ENCODE measurements at places on chromosomes 6 and 20.
A peak's percentile ranks its signal among the peaks of the same experiment; 100 is the strongest.

GRCh38 chr20:1862663-1863053 is 32.5 kb upstream of the SIRPA start:
- no peak for DNase-seq

- DNase-seq: no peak
Observed at GRCh38 chr6:118377711-118378414, 170.2 kb upstream of the PLN start.

DNA sequence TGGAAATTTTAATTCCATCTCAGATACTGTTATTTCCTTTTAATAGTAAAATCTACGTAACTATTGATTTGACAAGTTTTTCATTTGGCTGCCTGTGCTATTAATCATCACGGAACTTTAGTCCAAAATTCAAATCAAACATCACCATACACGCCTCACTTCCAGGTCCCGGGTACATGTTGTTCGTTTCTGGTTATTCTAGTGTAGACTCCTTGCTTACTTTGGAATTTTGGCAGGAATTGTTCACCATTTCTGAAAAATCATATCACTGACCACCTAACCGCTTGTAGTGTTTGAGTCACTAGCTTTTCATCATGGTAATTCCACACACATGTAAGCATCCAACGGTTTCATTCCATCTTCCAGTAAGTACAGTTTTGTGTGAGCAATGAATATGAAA is 98.0 kb upstream of the NHSL1 start:
- no peak for DNase-seq

- DNase-seq: no peak
Observed at GRCh38 chr20:53652090-53652858, 58.6 kb upstream of the ZNF217 start.

- DNase-seq: no peak
Observed at GRCh38 chr6:14066782-14067406, 50.7 kb upstream of the CD83 start.

DNA sequence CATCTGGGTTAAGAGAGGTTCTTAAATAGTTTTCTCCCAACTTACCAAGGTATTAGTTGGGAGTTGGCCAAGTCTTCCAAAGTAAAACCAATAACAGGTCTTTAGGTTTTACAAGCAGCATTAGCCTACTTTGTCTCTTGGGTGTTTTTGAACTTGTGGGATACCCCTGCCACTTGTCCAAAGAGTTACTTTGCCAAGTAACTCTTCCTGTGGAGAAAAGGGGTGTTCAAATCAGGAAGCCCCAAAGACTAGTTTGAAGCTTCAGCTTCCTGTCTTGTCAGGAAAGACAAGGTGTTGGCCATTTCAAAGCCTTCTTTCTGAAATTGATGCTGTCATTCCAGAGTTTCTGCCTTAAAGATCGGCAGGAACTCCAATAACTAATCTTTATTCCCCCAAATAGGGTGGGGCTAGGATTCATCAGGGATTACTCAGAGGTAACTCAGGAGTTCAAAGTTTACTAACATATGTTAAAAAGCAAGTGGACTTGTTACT is 822 bp downstream of the RAB22A start:
- no peak for DNase-seq

GRCh38 chr6:20327141-20327540 is 74.5 kb upstream of the E2F3 start:
- DNase-seq: no peak

DNA sequence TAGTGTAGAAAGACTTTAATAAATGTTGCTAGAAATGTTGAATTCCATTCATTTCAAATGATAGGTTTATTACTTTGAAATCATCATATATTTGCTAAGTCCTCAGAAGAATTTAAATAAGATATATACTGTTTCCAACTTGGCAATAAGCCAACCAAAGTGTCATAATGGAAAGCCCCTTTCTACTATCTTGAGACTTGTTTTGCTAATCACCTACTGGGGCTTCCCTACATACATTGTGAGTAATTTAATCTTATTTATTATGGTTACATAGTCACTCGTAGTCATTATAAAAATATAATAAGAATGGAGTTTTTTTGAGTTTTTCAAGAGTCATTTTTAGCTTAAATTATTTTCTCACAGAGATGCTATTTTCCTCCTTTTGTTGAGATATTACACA is 20.7 kb downstream of the COL19A1 start:
- DNase-seq: no peak

DNA sequence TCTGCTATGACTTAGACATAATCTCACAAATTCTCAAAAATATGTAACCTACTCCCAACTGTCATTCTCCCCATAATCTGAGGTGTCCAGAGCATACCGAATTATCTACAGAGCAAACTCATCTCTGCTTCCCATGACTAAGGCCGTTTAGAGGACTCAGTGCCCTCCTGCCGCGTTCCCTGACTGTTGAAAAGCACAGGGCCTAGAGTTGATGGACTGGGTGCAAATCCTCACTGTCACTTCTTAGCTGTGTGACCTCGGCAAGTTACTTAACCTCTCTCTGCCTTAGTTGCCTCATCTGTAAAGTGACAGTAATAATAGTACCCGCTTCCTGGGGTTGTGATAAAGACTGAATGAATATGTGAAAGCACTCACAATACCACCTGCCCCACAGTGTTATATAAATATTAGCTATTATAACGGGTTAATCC is 4.7 kb upstream of the TUBB2A start:
- DNase-seq: no peak

- DNase-seq: no peak
Observed at GRCh38 chr6:151357758-151358436, 33.5 kb downstream of the ZBTB2 start.

DNA sequence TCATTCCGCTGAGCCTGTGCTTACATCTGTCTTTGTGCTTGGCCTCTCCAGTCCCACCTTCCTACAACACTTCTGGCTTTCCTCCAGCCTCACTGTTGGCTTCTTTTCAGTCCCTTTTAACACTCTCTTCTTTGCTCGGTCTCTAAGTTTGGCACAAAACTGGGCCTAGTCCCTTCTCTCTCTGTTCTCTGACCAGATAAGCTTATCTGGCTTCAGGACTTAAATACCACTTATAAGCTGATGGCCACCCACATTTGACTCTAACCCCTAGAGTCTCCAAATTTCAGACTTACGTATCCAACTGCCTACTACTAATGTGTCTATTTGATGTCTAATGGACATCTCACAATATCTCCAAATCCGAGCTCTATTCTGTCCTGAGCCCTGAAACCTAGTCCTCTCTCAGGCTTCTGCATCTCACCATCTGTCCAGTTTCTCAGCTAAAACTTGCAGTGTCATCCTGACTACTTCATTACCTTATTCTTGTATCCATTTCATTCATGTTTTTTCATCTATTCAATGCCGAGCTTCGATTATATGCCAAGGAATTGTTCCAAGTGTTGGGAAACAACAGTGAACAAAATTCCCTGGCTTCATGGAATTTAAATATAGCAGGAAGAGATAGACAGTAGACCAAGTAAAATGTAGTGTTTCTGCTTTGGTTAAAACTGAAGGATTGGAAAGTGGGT is 40.1 kb downstream of the TBPL1 start:
- no peak for DNase-seq

DNA sequence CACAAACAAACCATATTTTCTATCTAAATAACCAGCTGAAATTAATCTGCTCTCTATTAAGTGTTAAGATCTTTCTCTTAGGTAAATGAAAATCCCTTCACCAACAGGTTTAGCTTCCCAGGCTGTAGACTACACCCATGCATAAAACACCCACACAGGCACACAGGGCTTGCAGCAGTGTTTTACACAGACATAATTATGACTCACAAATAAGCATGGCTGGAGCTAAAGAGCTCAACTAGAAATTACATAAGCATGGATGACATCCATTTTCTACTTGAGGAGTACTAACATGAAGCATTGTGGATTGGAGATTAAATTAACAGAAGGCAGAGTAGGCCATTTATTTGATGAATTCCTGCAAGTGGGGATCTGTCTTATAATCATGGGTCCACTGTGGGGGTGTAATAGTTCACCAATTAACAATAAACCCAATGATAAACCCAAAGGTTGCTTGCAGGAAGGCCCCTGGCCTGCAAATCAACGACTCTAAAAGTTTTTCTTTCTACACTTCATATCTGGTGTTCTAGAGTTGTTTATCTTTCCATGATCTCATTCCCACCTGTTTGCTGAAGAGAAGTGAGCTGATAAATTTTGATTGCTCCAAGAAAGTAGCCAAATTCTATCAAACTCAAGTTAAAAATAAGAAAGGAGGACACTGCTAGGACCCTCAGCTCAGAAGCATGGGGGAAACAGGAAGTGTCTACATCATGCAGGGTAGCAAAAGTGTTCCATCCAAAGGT is 33.8 kb upstream of the E2F3 start:
- DNase-seq: peak; percentile 50

GRCh38 chr6:166687070-166687878 is 60.2 kb upstream of the RPS6KA2 start:
- DNase-seq: no peak

- no peak for DNase-seq
Observed at GRCh38 chr6:111813677-111814310, 59.5 kb downstream of the FYN start.

- DNase-seq: no peak
Observed at GRCh38 chr6:34813028-34813713, 21.3 kb downstream of the BLTP3A start.
